Activated CD8-positive, alpha-beta T cell treated with anti-CD3 and anti-CD28 coated beads for 36 hours (primary cell): ENCODE measurements at places on chromosomes 12 and 14. TPM values are rescaled to one million over a fixed set of nuclear protein-coding genes. Genes with fewer than 3 reads are reported as not detected.

CNPY2 gene
- total RNA-seq = 81.0 TPM

SERPINA10 gene
- not detected for total RNA-seq

CMA1 gene
- 0.34 TPM for total RNA-seq

KRT77 gene
- not detected for total RNA-seq
